ENCODE measurements at places on chromosomes 3 and 15. TPM values are rescaled to one million over a fixed set of nuclear protein-coding genes. Genes with fewer than 3 reads are reported as not detected.

Gene SOX14
- not detected for total RNA-seq

Gene DCBLD2
- total RNA-seq = 16.2 TPM

Gene HES1
- total RNA-seq = 3.0 TPM

Gene GP5
- not detected for total RNA-seq

Gene ZNF660
- total RNA-seq = not detected

Gene ERC2
- not detected for total RNA-seq

Gene CCR4
- total RNA-seq = not detected

Gene GOLGA8R
- total RNA-seq = 0.74 TPM

Gene C3orf20
- total RNA-seq = 3.6 TPM

Gene TRIM42
- not detected for total RNA-seq

Gene EXD1
- not detected for total RNA-seq

Gene PLA2G4E
- not detected for total RNA-seq

Gene KIF15
- 37.0 TPM for total RNA-seq

Gene SAMMSON
- not detected for total RNA-seq

Gene LRRC2
- total RNA-seq = 1.9 TPM

Gene LRRC3B
- total RNA-seq = not detected

Measured in OCI-LY7 (cell line).